Progenitor cell of endocrine pancreas (in vitro differentiated cells): ENCODE measurements at places on chromosomes 11 and 22. TPM values are rescaled to one million over a fixed set of nuclear protein-coding genes. Genes with fewer than 3 reads are reported as not detected.

GRCh38 chr22:27443306-27443705 lies 358.2 kb downstream of the MN1 start:
- no peak for DNase-seq

DNA sequence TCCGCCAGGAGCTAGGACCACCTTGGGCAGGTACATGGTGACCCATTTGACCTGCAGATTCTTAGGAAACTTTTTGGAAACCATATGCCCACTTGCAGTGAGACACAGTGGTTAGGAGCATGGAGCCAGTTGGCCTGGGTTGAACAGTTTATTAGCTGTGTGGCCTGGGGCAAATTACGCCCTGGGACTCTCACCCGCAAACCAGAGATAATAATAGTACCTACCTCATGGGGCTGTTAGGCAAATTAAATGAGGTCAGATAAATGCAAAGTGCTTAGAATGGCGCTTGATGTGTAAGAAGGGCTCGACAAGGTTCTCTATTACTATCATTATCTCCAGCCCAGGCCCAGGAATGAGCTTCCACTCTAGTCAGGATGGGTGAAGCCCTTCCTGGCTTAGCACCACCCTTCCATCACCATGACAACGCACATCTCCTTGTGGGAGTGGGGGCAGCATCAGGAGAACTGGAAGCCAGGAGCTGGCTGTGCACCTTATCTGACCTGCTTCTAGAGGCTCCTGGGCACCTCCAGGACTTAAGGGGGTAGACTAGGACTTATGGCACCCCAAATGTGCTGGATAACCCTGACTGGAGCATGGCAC lies 5.1 kb downstream of the SYT12 start:
- DNase-seq, result no peak

- no peak for DNase-seq
These were observed 18.2 kb downstream of the C11orf91 start for GRCh38 chr11:33682446-33682845.

GRCh38 chr11:118046051-118046963 lies 30.6 kb upstream of the TMPRSS4 start:
- no peak for DNase-seq

DNA sequence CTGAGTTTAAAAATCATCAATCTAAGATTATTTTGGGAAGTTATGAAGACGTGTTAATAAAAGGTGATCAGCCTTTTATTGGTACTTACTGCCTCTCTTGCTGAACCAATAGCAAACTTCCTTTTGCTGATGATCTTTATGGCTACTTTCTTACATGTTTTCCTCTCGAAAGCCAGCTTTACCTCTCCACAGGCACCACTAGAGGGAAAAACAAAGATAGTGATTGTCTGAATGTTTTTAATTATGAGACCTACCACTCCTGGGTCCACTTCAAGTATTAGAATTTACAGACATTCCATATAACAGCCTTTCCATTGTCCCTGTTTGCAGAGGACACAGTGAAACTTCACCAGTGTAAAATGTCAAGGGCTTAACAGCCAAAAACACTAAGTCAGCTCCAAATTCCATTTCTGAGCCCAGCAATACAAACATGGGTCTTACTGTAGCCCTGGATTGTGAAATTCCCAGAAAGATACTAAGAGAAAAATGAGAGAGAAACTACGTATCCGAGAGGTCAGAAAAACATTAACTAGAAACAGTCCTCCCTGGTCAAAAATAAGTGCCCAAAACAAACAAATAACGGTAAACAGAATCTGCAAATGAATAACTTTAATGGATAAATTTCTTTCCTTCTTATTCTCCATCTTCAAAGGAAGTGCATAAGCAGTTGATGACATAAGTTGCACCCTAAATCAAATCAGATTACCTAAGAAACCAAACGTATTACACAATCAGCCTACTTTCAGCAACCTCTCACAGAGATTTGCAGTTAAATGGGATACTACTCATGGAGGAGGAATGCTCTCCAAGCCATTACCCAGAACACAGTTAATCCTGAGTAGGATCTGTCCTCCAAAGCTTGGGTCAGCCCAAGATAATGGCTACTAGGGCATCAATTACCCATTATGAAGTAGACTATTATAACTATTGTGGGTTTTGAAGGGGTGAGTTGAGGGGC lies 29.5 kb downstream of the CHEK2 start:
- no peak for DNase-seq

DNA sequence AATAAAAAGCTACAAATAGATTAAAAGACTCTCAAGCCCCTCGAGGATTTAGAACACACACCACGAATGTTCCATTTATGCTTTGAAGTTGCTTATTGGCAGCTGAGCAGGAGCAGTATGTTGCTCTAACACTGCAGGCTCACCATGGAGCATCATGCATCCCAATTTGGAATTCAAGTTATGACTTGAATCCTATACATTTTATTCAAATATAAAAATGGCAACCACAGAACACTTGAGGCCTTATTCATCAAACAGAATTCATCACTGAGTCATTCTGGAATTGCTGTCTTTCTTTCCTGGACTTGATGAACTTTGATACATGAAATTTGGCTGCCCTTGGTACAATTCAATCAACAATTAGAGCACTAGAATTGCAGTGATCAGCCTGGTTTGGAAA lies 24.5 kb upstream of the BLID start:
- no peak for DNase-seq

GRCh38 chr11:61499816-61500491 lies 8.6 kb upstream of the LRRC10B start:
- DNase-seq, result no peak

- no peak for DNase-seq
These were observed 2.0 kb upstream of the KCNJ1 start for GRCh38 chr11:128868841-128869671.

GRCh38 chr11:2196970-2197770 lies 25.6 kb upstream of the TH start:
- DNase-seq, result peak; percentile 77

- no peak for DNase-seq
These were observed 60.7 kb upstream of the CCDC89 start for GRCh38 chr11:85746670-85747069.

Gene SLC17A6
- total RNA-seq, result 0.20 TPM in 1 of 2 replicates, not detected in the other

Gene GLB1L3
- total RNA-seq, result not detected in 2 replicates

Gene OR52J3
- total RNA-seq, result not detected in 2 replicates

Gene PTPRCAP
- 0.73 and 2.3 TPM in 2 replicates for total RNA-seq

Gene SYCE3
- not detected in 2 replicates for total RNA-seq
